K562 (cell line): ENCODE measurements at places on chromosomes 11 and 22.

GRCh38 chr11:126076641-126077040, 14.0 kb upstream of the CDON start:
- DNase-seq: no peak

GRCh38 chr11:60069450-60069849, 13.0 kb downstream of the MS4A3 start:
- DNase-seq: no peak

- peak; percentile 80 for DNase-seq
Measured at GRCh38 chr11:95835768-95836488, 45.6 kb downstream of the CEP57 start.

- no peak for DNase-seq
Measured at GRCh38 chr22:27399161-27399560, 402.4 kb downstream of the MN1 start.

DNA sequence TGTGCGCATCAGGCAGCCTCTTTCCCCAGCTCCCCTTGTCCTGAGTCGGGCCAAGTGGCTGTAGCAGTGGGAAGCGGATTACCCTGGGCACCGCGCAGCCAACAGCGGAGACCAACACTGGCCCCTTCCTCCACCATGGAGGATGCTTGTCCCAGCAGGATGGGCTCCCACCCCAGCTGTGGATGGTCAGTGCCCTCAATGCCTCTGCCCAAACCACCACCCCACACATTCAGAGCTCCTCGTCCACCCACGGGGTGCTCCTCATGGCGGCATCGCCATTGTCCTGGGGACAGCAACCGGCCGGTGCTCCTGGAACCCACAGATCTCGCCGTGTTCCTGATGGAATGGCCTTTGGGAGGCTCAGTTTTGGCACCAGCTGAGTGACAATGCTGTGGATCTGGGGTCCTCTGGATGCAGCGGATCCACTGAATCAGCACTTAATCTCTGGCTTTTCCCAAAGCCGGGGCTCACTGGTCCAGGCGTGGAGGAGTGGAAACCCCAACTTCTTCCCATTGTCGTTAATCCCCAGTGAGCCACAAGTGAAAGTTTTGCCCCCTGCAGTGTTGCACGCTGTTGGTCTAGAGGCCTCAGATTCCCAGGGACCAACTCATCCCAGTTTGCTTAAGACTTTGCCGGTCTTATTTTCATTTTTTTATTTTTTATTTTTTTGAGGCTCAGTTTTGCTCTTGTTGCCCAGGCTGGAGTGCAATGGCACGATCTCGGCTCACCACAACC, 4.1 kb upstream of the B4GALNT4 start:
- no peak for DNase-seq

DNA sequence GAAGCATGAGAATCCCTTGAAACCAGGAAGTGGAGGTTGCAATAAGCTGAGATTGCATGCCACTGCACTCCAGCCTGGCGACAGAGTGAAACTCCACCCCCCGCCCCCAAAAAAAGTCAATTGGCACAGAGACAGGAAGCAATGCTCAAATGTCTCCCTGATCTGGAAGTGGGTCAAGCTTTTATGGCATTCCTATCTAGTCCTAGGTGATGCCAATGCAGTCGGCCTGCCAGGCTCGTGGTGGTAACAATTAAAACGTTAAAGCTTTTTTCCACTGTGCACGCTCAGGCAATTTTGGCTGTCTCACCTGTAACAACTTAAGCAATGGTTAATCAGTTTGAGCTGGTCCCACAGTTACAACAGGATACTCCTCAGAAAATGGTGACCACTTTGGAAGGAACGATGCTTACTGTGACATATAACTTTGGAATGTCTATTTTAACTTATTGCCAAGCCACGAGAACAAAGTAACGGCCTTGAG, 18.9 kb upstream of the PISD start:
- no peak for DNase-seq
